WERI-Rb-1 (cell line): ENCODE measurements at places on chromosomes 16 and 17.
A peak's percentile ranks its signal among the peaks of the same experiment; 100 is the strongest.

GRCh38 chr17:40857535-40857934 is 9.5 kb downstream of the KRT12 start:
- DNase-seq = no peak

DNA sequence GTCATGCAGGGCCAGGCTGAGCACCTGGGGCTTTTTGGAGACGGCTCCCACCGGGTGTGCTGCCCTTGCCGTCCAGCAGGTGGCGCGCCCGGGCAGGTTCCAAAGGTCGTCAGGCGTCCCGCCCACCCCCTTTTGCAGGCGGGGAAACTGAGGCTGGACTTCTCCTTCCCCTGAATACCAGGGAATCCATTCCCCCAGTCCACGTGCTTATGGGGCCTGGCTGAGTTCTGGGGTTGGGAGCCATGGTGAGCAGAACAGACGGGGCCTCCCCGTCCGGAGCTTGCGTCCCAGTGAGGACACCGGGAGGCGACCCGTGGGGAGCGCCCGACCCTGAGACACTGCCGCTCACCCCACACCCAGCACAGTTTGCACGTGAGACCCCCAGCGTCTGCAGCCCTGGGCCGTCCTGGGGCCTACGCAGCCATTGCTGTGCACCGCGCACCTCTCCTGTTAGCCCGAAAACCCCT is 51.8 kb upstream of the JPH3 start:
- DNase-seq = peak; percentile 25

- no peak for DNase-seq
Measured at GRCh38 chr17:82302991-82303943, 14.1 kb downstream of the CD7 start.

GRCh38 chr16:11342021-11342855 is 3.0 kb upstream of the RMI2 start:
- DNase-seq = no peak

DNA sequence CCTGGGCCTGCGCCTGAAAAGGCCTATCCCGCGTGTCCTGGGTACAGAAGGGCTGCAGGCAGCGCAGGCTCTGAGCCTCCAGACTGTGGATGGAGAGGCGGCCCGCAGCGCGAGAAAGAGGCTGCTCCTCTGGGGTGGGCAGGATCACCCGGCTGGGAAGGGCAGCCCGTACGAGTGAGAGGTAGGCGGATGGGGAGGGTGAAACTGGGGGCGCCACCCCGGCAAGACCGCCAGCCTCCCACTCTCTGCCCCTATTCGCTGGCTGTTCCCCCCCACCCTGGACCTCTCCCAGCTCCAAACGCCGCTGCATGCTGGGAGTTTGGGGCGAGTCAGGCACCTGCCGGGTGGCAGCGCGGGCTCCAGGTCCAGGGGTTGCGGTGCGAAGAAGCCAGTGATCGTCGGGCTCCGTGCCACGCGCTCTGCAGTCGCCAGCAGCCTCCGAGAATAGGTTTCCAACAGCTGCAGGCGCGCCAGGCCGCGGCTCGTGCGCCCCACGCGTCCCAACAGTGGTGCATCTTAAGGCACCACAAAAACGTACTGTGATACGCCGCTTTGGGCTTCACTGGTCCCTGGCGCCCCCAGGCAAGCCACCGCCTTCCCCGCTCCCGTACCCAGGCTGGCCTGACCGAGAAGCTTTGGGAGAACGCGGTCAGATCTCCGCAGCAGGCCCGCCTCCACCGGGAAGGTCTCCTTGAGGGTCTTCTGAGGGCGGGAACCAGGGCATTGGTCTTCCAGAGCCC is 1.1 kb downstream of the NOXO1 start:
- no peak for DNase-seq

DNA sequence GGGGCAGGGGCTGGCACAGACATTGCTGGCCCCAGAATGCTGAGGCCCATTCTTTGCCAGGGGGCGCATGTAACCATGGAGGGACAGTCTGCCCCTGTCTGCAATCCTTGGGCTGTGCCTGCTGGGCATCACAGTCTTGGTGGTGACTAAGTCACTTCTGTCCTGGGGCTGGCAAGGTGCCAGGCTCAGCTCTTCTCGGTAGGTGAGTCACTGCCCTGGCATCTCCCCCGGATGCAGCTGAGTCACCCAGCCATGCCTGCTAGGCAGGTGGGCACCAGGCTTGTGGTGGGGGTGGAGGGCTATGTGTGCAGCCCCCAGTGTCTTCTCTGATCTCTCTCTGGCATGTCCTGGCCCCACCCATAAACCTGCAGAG is 5.6 kb downstream of the RARA start:
- DNase-seq = no peak

DNA sequence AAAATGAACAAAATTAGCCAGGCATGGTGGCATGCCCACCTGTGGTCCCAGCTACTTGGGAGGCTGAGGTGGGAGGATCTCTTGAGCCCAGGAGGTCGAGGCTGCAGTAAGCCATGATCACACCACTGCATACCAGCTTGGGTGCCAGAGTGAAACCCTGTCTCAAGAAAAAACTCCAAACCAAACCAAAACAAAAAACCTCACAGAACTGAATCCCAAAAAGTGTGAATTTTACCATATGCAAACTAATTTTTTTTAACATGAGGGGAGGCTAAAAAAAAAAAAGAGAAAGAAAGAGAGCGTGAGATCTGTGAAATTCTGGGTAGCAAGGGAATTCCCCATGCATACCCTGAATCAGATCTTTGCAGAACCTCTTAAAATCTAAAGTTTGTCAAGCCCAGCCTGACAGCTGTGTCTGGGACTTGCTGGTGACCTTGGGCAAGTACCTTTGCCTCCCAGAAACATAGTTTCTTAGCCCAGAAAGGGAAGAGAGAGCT is 17.1 kb upstream of the CDH1 start:
- no peak for DNase-seq

GRCh38 chr16:29839822-29840221 is 19.6 kb downstream of the MVP start:
- no peak for DNase-seq

GRCh38 chr16:20241321-20241720 is 86.0 kb downstream of the GP2 start:
- DNase-seq = no peak

GRCh38 chr16:25257956-25258860 is 563 bp upstream of the ZKSCAN2 start:
- peak; percentile 94 for DNase-seq

- DNase-seq = no peak
Measured at GRCh38 chr16:15415511-15415985, 18.8 kb upstream of the BMERB1 start.

DNA sequence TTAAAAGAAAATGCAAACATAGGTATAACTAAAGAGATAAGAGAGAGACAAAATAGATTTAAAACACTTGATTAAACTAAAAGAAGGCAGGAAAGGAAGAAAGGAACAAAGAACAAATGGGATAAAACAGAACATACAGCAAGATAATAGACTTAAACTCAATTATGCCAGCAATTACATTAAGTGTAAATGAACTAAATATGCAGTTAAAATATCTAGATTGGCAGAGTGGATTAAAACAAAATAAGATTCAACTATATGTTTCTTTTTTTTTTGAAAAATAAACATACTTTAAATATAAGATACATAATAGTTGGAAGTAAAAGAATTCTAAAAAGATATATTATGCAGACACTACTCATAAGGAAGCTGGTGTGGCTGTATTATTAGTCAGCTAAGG is 9.7 kb upstream of the CFAP20 start:
- DNase-seq = no peak

GRCh38 chr16:84739349-84740124 is 39.7 kb downstream of the USP10 start:
- no peak for DNase-seq

DNA sequence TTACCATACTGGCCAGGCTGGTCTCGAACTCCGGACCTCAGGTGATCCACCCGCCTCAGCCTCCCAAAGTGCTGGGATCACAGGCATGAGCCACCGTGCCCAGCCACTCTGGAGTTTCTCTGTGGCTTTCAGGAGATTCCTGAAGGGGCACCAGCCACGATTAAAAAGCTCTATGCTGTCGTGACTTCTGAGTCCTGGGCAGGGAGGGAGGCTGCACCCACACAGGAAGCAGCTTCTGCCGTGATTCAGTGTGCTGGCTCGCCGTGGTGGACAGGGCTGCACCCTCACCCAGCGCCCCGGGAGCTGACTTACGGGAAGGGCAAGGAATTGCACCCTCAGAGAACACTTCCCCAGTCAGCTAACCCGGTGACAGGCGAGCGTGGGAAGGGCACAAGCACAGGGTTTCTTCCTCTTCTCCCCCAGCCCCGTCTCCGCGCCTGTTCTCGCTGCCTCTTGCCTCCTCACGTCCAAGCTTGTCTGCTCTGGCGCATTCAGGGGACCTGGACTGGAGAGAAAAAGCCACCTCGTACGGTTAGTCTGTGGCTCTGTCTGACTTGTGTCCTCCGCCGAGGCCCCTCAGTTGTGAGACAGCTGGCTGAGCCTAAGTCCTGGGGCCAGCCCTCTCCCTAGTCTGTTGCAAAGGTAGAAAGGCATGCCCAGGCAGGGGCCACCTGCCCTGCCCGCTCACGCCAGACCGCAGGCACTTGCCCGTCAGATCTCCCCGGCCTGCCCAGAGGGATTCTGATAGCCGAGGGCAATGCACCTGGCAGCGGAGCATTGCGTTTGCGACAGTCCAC is 145.0 kb downstream of the SEC14L1 start:
- DNase-seq = peak; percentile 67

DNA sequence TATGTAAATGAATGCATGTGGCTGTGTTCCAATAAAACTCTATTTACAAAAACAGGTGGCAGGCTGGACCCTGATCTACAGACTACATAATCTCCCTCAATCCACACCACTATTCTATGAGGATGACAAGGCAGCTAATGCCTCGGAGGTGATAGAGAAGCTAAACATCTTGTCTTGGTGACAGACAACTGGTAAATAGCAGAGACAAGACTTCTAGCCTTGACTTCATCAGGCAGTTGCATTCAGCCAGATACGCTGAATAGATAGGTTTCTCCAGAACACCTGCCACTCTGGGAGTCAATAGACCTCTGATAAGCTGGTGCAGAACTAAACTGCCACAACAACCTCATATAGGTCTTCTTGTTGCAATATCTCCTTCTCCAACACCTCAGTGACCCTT is 3.3 kb downstream of the ATPAF2 start:
- no peak for DNase-seq

GRCh38 chr16:68884401-68884800 is 41.1 kb downstream of the TANGO6 start:
- DNase-seq = no peak

- DNase-seq = no peak
Measured at GRCh38 chr17:39800540-39800939, 62.8 kb downstream of the GRB7 start.

DNA sequence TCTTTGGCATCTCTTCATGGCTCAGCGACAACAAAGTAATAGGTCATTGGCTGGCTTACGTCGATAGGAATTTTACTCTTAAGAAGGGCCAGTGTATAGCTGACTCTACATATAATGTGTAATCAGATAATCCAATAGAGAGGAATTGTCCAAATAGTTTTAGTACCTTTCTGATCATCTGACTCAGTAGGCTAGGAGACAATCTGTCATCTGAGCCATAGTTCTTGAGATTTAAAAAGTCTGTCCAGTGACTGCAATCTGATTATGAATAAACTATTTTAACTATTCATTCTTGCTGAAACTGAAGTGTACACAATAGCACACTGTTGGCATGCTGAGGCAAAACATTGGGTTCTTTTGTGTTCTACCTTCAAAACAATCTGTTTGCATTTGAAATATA is 21.4 kb upstream of the NOL11 start:
- DNase-seq = no peak

DNA sequence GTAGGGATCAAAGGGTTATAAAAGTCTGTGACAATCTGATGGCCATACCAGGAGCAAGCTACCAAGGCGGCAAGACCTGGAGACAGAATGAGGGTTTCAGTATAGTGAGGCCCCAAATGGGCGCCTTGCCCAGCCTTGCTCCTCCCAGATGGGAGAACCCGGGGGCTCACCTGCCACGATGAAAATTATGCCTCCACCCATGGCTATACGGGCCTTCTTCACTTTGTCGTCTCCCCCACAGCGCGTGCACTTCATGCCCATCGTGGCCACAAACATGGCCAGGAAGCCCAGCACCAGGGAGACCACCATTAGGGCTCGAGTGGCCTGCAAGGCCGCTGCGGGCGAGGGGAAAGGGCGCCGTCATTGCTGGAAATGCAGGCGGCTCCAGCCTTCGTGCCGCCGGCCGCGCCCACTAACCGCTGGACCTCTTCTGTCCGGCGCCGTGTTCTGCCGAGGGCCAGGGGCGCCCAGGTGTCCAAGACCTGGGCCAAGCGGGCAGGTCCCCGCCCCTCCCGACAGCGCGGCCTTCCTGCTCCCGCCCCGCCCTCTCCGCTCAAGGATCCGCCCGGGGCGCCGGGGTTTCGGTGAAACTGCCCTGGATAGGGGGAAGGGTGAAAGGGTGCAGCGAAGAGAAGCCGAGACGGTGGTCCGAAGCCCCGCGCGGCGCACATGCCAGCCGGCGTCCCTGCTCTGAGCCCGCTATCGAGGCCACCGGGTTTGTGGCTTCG is 1.5 kb downstream of the CLDN7 start:
- DNase-seq = peak; percentile 70

GRCh38 chr16:49838441-49839016 is 17.4 kb downstream of the ZNF423 start:
- DNase-seq = no peak

DNA sequence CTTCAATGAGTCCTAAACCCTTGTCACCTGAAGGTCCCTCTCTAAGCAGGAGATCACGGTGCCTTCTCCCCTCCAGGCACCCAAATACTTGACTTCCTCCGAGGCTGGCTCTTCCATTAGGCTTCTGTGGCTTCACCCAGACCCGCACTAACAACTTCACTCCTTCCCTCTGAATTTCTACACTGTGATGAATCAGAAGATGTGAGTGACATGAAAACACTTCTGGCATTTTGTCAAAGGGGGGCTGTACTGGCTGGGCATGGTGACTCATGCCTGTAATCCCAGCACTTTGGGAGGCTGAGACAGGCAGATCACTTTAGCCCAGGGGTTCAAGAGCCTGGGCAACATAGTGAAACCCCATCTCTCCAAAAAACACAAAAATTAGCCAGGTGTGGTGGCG is 72.6 kb upstream of the CNEP1R1 start:
- no peak for DNase-seq

DNA sequence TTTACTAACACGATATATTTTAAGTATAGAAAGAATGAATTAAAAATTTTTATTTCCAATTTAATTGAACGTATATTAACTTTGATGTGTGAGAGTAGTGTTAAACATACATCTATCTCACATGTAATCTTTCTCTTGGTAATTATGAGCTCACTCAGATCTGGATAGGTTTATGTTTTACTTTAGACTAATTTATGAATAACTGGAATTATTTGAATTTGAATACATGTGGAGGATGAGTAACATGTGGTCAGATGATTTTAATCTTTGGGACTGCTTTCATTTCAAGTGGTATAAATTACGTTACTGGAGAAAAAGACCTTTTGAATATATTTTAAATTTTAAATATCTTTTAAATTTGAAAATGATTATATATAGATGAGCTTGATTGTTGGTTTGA is 49.9 kb upstream of the RHBDL3 start:
- DNase-seq = no peak

DNA sequence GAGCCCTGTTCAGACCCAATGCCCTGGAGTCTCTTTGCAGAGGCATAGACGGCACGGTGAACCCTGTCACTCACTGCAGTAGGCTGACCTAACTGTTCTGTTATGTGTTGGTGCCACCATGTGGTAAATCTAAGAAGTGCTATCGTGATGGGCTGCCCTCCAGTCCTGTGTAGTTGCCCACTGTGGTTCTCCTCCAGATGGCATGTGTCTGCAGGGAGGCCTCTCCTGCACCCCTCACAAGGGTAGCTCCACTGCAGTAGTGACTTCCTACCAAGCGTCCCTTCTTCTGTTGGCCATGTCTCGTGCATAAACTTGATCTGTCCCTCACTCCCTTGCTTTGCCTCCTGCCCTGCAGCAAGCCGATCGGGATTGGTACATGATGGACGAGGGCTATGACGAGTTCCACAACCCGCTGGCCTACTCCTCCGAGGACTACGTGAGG is 5.8 kb downstream of the DHX38 start:
- peak; percentile 54 for DNase-seq
